Neural progenitor cell (in vitro differentiated cells): ENCODE measurements at places on chromosomes 4 and X.
A peak's percentile ranks its signal among the peaks of the same experiment; 100 is the strongest.

DNA sequence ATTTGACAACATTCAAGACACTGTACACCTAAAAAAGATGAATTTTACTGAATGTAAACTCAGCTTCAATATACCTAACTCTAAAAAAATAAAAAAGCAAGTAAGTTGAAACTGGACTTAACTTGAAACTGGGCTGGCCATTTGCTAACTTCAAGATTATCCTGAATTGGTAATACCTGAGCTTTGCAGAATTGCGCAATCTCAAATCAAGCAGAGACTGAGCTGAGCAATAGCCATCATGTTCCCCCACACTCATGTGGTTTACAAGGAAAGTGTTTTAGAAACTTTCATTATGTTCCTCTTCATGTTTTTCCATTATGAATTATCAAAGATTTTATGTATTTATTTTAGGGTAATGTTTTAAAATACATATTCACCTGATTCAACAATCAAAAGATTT lies 38.7 kb downstream of the ANXA5 start:
- DNase-seq, result no peak

DNA sequence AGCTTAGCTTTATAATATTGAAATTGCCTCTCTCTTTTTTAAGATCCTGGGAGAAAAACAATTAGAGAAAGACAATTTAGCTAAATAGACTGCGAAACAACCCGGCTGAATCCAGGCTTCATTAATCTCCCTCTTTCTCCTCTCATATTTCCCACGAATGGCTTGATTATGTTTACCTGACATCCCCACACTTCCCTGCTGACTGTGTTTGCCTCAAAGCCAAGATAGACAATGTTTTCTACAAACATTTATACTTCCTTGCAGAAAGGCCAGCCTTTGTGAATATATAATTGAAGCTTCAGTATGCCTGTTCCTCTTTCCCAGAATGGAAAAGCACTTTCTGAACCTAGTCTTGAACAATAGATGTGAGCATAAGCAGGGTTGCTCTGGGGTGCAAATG lies 566.8 kb downstream of the PDHA2 start:
- DNase-seq, result no peak

DNA sequence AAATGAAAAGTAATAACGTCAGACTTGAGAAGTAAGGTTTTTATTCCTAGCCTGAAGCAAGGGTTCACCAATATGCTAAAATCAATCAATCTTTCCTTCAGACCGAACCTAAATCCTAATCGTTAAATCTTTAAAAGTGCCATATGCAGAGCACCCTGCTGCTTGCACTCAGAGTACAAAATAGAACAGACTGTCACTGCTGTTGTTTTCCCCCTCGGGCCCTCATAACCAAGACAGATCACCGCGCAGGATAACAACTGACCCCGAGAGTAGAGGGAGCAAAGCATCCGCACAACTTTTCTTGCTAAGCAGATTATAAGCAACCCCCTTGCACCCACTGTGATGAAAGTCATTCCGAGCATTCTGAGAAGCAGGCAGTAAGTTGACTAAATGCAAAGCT lies 550.9 kb upstream of the NDST4 start:
- peak; percentile 67 for DNase-seq

GRCh38 chrX:113330416-113330815 lies 489.8 kb upstream of the AMOT start:
- no peak for DNase-seq

DNA sequence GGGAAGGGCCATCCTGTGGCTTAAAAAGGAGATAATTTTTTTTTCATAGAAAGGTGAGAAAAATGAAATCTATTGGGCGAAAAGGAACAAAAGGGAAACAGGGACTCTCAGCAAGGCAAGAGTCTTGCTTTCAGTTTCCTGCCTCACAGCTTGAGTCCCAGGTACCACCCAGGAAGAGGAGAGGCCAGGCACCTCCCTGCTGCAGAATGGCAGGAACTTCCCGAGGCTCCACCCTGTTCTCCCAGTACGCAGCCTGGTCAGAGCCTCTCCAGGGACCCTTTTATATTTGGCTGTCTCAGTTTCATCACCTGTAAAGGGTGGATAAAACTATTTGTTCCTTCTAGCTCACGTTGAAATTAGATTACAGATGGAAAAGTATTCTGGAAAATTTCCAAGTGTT lies 33.8 kb downstream of the UCHL1 start:
- no peak for DNase-seq

GRCh38 chr4:149202117-149202516 lies 613.5 kb downstream of the IQCM start:
- DNase-seq, result no peak

DNA sequence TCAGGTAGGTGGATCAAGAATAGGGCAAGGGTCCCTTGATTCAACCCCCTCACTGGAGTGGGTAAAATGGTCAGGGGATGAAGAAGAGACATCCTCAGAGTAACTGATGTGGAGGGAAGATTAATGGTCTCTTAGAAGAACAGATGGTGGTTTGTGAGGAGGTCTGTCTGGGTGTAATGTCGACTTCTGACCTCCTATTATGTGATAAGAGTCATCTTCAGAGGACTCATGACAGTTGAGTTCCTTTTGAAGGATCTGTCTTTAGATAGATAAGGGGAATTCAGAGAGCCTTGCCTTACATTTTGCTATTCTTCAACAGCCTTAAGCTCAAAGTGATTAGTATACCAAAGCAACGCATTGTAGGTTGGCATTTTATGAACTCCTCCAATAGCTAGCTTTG lies 27.1 kb upstream of the MAGEA8 start:
- no peak for DNase-seq

- DNase-seq, result no peak
These were observed 27.8 kb downstream of the SLC39A8 start for GRCh38 chr4:102317459-102317858.

DNA sequence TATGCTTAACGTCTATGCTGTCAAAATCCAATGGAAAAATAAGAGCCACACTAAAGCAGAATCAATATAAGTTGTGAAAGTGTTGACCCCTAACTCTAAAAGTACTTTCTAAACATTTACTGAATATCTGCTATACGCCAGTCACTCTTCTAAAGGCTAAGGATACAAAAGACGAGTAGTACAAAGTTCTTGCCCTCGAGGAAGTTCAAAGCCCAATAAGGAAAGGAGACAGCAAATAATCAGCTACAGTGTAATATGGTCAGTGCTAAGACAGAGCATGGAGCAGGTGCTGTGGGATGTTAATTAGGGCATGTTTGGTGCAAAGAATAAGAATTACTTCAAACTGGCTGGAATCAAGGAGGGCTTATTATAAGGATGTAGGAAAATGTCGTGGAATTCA lies 31.6 kb upstream of the TMEM150C start:
- DNase-seq, result no peak

DNA sequence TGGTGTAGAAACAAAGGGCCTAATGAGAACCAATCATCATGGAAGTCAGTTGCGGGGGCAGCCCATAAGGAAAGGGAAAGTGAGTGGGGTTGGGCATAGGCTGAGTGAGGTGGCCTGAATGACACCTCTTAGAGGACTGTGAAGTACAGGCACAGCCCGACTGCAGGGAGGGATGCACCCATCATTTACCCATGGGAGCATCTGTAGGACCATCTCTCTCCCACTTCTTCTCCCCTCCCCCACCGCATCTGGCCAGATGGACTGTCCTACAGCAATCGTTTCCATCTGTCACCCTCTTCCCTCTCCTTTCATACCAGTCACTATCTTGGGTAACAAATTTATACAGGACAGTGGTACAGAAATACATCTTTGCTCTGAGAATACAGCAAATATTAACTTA lies 4.2 kb downstream of the STBD1 start:
- no peak for DNase-seq

GRCh38 chr4:185242749-185243533 lies 33.5 kb downstream of the SNX25 start:
- DNase-seq, result no peak

DNA sequence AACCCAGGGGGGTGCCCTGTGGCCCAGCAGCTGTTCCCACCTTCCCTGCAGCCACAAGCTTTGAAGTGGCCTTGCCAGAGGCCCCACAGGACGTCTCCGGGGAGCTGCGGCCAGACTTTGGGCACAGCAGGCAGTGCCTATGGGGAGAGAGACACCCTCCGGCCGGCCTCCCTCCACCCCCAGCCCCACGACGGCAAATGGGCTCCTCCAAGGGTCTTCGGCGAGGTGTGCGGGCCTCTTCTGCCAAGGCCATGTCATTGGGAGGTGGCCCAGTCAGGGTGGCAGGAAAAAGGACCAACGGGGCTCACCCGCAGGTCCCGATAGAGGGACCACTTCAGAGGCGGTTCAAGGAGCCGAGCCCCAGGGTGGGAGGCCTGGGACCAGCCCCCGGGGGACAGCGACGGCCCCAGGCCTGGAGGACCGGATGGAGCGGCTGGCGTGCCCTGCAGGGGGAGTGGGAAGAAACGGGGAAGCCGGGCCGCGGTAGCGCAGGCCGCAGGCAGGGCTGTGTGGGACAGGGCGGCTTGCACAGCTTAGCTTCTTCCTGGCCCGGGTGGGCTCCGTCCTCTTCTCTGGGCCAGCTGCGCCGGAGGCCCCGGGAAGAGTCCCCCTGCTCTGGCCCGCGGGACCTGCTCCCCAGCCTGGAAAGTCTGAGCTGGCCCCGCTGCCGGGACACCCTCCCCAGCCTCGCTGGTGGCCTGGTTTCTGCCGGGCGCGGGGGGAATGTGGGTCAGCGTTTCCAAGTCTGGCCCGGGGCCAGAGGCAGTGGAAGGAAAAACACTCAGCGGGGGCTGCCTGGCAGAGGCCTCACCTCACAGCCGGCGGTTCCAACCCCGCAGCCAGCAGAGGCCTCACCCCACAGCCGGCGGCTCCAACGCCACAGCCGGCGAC lies 21.9 kb upstream of the SPON2 start:
- DNase-seq, result no peak

GRCh38 chr4:14072506-14072905 lies 445.0 kb upstream of the BOD1L1 start:
- DNase-seq, result no peak

- no peak for DNase-seq
These were observed 212.3 kb downstream of the DCAF12L2 start for GRCh38 chrX:125953814-125954213.

- no peak for DNase-seq
These were observed 275.5 kb upstream of the BOD1L1 start for GRCh38 chr4:13903061-13903460.

GRCh38 chr4:54679813-54680212 lies 22.1 kb downstream of the KIT start:
- DNase-seq, result no peak

DNA sequence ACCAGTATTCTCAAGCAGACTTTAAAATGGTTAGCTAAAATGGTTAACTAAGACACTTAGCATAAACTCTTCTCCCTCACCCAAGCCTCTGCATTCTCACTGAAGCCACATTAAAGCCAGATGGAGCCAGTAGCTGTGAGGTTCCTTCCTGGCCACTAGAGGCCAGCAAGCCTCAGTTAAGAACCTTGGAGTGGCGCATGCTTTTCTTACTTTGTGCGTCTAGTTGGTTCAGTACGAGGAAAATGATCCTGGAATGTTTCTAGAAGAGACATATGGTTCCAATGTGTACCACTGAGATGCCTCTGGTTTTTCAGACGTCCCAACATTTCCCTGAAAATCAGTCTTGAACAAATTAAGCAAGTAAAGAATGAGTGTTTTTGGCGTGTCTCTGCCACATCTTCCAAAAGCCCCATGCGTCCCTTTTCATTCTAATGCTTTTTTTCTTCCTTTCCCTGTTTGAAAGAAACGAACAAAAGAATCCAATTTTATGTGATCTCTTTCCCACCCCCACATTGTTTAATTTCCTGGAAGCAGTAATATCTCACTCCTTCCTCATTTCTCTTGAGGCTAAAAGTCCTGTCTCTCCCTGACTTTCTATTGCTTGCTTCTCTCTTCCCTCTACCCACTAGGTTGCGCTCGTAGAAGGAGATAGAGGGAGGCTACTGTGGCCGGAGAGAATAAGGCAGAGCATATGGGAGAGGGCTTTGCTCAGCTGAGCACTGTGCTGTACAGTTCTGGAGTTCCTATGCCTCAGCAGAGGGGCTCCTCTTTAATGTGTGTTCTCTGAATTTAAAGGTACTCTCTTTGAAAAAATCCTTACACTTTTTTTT lies 82.9 kb upstream of the TAB3 start:
- DNase-seq, result peak; percentile 56

DNA sequence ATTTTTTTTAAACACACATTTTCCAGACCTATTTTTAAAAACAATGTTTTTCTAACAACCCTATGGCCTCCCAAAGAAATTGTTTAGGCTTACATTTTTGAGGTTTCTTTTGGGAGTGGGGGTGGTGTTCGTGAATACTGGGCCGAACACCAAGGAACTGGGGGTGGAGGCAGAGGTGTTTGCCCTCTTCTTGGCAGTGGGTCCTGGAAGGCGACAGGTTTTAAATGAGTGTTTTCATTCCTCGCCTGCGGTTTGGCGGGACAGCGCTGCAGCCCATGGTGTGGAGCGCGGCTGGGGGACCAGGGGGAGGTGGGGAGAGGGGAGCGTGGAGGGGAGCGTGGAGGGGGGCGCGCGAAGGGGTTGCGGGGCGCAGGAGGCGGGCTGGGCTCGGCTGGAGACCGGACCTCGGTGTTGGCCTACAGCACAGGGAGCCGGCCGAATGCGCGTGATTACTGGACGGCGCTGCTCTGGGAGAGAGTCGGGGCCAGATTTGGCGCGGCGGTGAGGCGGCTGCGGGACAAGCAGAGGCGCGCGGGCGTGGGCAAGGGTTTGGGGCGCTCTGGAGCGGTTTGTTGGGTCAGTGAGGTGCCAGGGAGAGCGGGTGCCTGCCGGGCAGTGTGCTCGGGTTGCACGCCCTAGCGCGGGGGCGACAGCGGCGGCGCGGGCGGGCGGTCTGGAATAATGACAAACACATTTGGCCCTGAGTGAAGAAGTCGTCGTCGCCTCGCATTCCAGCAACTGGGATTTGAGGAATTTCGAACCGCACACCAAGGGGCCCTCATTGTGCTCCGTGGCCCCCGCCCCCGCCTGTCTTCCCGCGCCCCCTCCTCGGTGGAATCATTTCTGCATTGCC lies 764 bp downstream of the PDGFRA start:
- DNase-seq, result peak; percentile 61

- DNase-seq, result no peak
These were observed 235.1 kb upstream of the HCCS start for GRCh38 chrX:10875995-10876394.

DNA sequence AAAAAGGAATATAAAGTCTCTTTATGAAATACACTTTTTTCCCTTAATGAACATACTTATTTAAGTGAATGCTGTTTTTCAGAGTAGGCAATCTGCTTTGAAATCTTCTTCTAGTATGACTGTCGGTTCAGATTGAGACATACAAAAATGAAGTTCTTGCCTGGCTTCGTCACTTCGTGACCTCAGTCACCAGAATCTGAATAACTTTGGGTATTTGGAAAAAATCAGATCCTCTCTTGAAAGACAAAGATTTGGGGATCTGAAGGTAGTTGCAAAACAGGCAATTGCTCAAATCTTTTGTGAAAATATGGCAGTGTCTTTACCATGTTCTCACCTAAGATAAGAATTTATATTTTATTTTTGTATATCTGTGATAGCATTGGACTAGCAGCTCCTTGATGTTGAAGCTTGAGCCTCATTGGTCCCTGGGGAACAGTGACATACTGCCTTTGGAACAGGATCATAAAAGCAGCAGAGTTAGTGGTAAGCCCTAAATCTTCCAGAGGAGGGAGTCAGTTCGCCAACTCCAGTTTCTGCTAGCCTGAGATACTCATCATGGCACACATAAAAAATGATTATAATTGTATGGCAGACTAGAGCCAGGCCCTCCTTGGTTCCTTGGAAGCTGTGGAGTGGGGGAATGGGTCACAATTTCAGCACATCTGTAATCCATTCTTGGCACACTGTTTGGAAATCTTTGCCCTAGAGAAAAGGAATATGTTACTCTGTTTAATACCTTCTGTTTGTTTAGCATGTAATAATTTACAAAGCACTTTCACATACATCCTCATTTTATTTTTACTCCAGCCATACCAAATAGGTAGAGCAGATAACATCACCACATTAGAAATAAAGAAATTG lies 5.0 kb downstream of the ARFIP1 start:
- DNase-seq, result no peak
